ENCODE measurements at places on chromosomes 6 and 20. TPM values are rescaled to one million over a fixed set of nuclear protein-coding genes. Genes with fewer than 3 reads are reported as not detected.

KIF6 gene
- under 0.01 TPM for total RNA-seq

FOXQ1 gene
- under 0.01 TPM for total RNA-seq

SESN1 gene
- total RNA-seq, result 40.7 TPM

SEMG1 gene
- total RNA-seq, result not detected

STMND1 gene
- not detected for total RNA-seq

SAMD5 gene
- total RNA-seq, result 3.6 TPM

ACAT2 gene
- 75.5 TPM for total RNA-seq

RFX6 gene
- total RNA-seq, result not detected

MYLIP gene
- 22.6 TPM for total RNA-seq

CSNK2A1 gene
- 263 TPM for total RNA-seq

GNMT gene
- not detected for total RNA-seq

C6orf58 gene
- total RNA-seq, result not detected

AGER gene
- total RNA-seq, result 0.36 TPM

NT5DC1 gene
- 6.8 TPM for total RNA-seq

CLDN20 gene
- total RNA-seq, result not detected

TCF21 gene
- not detected for total RNA-seq

RBPJL gene
- total RNA-seq, result not detected

ARMC12 gene
- total RNA-seq, result 0.13 TPM

SLC22A16 gene
- not detected for total RNA-seq
